CD4-positive, alpha-beta T cell treated with Interleukin-17A for 4 hours (primary cell): ENCODE measurements at places on chromosomes 4 and X.

DNA sequence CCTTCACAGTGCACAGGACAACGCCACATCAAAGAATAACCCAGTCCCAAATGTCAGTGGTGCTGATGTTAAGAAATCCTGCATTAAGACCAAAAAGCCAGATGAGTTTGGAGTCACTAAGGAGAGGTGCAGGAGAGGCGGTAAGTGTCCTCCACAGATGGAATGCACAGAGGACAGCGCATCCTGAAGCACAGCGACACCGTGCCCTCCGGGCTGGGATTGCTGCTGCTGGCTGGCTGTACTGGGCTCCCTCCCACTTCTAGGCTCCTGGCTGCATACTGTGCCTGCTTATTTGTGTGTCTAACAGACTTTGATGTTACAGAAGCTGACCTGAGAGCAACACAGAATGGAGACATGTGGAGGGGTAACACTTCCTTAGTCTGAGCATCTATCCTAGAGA lies 325.6 kb upstream of the BOD1L1 start:
- DNase-seq = no peak

DNA sequence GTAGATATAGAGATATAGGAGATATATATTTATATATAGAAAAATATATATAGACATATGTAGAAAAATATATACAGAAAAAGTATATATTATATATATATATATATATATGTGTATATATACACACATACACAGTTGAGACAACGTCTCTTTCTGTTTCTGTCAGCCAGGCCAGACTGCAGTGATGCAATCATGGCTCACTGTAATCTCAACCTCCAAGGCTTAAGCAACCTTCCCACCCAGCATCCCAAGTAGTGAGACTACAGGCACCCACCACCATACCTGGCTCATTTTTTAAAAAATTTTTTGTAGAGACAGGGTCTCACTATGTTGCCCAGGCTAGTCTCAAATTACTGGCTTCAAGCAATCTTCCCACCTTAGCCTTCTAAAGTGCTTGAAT lies 426.3 kb downstream of the GPM6A start:
- DNase-seq = no peak

GRCh38 chr4:168388890-168389289 lies 70.3 kb upstream of the DDX60 start:
- no peak for DNase-seq

DNA sequence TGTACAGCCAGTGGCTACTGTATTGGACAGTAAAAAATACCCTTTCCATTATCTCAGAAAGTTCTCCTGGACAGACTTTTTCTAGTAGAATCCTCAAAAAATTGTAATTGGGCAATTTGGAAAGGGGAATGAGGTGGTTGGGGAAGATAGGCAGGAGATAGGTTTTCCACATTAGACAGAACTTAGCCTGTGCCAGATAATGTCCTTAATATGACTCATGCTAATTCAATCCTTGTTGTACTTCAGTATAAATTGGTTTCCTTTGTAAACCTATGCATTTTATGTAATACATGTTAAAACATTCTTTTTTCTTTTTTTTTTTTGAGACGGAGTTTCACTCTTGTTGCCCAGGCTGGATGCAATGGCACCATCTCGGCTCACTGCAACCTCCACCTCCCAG lies 8.9 kb downstream of the EIF4E start:
- no peak for DNase-seq

- DNase-seq = no peak
Measured at GRCh38 chr4:73036123-73036522, 33.4 kb downstream of the COX18 start.

GRCh38 chrX:49312176-49312575 lies 8.7 kb downstream of the GAGE10 start:
- no peak for DNase-seq

GRCh38 chrX:14865201-14865600 lies 7.7 kb downstream of the FANCB start:
- no peak for DNase-seq
